ENCODE measurements at places on chromosomes 7 and 10.

DNA sequence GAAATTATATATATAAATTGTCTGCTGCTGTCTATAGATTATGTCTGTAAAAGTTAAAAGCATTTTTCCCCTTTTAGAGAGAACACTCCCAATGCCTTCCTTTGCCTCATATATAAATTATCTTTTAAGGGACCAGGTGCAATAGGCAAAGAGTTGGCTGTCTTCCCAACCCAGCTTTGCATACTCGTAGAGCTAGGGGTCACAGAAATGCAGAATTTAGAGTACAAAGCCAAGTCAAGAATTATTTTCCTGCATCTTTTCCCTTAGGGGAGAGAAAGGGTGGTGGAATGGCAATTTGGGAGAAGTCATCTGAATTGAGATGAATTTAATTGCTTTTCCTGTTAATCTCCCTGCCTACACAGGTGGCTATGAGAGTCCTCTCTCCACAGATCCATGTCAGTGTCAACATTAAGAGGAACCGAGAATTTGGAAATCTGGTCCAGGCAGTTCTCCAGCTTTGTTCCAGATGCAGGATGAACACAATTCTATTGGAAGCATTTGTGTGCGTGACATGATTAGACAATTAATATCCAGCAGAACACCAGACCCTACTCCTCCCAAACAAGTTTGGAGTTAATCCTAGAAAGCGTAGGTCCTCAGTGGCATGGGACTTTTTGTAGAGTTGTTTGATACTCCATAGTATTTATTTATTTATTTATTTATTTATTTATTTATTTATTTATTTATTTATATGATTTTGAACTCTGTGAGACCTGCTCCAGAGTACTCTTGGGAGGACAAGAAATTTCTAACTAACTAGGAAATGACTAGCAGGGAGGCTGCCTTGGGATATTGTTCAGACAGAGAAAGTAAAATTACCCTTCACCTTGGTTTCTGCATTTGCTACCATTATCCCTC lies 80.3 kb upstream of the SKAP2 start:
- DNase-seq, result no peak

DNA sequence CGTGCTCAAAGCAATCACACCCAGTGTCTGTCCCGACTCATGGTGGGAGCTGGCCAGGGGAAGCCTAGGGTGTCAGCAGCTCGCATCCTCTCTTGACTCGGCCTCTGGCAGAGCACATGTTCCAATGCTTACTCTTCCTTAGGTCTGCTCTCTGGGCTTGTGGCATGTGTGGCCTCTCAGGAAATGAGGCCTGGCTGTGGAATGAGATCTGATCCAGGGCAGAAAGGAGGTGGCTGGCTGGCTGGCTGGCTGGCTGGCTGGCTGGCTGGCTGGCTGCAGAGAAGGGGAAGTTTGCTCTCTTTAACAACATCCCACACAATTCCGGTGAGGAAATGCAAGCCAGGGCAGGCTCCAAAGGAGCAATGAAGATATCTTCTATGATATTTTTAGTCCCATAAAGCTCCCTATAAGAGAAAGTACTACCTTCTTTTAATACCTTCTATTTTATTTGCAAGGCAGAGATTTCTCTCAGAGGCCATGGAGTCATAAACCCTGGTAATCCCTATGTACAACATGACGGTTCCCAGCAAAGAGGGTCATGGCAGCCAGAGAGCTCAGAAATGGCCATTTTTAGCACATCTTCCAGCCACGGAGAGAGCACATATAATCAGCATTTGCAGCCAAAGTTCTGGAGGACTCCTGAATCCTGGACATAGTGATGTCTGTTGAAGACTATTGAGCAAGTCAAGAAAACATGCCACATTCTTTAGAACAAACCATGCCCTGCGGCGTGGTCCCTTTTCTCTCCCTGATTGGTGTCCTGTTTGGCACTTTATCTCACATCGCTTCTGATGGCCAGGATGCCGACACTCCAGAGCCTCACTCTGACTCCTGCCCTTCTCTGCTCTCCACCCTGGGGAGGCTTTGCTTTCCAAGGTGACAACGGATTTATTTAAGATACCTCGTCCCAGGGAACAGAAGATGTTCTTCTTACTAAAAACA lies 153.7 kb downstream of the FANK1 start:
- no peak for DNase-seq

DNA sequence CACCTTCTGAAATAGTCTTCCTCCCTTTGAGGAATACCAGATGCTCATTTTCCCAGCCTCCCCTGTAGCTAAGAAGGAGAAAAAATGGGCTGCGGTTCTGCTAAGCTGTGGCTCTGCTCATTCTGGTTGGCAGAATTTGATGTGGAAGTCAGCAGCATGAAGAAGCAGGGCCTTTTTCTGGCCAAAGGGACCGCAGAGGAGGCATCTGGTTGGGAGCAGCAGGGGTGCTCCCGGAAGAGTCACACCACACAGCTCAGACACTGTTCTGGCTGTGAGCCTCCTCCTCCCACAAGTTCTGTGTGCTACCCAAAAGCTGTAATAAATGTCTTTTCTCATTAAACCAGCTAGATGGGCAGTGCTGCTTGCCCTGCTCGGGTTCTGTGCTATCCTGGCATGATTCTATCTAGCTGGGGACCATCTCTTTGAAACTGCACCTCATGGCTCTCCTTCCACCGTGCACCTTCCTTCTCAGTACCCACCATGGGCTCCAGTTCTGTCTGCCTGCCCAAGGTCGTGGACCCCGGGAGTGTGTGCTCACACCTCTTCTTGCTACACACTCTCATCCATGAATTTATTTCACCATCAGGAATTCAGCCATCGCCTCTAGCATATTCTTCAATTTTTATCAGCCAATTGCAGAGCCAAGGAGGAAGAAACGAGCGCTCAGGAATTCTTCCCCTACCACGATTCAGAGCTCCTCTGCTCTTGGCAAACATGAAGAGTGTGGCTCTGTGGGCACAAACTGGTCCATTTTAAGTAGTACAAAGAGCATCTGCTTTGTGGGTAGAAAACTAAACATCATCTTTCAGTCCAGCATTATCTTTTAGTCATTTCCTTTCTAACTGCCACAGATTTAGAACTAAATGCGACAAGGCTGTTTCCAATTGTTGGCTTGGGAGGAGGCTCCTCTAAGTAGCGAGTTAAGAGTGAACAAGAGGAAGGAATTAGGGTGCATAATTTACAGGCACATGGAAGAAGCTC lies 76.9 kb downstream of the FAM171A1 start:
- no peak for DNase-seq

- DNase-seq, result no peak
Measured at GRCh38 chr7:70285854-70286253, 687.6 kb downstream of the AUTS2 start.

DNA sequence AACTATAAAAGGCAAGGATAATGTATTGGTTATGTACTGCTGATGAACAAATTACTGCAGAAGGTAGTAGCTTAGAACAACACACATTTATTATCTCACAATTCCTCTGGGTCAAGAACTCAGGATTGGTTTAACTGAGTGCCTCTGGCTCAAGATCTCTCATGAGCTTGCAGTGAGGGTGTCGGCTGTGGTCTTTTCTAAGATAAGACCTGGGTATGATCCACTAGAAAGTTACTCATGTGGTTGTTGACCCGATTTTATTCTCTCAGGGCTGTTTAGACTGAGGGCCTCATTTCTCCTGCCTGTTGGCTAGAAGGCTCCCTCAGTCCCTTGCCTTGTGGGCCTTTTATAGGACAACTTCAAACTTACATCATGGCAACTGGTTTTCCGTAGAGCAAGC lies 86.7 kb downstream of the VWDE start:
- no peak for DNase-seq

GRCh38 chr10:60828489-60828852 lies 50.2 kb downstream of the CDK1 start:
- no peak for DNase-seq
